ENCODE measurements at places on chromosomes 11 and 22.

- H3K4me1 ChIP-seq = no peaks in the 10 kb centered on the region
- H3K4me3 ChIP-seq = no peak overlapping the region
- no peaks in the 10 kb centered on the region for H3K36me3 ChIP-seq
- H3K27ac ChIP-seq = no peak overlapping the region
- no peaks in the 10 kb centered on the region for H3K27me3 ChIP-seq
Observed at GRCh38 chr11:16296273-16296672, 60.1 kb downstream of the SOX6 start.

- H3K4me1 ChIP-seq = peaks cover 3% of the 10 kb centered on the region
- no peak overlapping the region for H3K4me3 ChIP-seq
- no peak for DNase-seq
- no peak overlapping the region for H3K27ac ChIP-seq
Observed at GRCh38 chr22:46728470-46728869, 9.6 kb downstream of the CERK start.

- no peak overlapping the region for H3K27ac ChIP-seq
- no peaks in the 10 kb centered on the region for H3K27me3 ChIP-seq
- no peak for DNase-seq
- no peaks in the 10 kb centered on the region for H3K36me3 ChIP-seq
Observed at GRCh38 chr11:111528557-111528956, 12.0 kb upstream of the LAYN start.

- no peak for DNase-seq
- H3K27ac ChIP-seq = no peak overlapping the region
- H3K4me3 ChIP-seq = no peak overlapping the region
- H3K36me3 ChIP-seq = no peaks in the 10 kb centered on the region
Observed at GRCh38 chr11:114883472-114883871, 205.1 kb downstream of the NXPE2 start.

DNA sequence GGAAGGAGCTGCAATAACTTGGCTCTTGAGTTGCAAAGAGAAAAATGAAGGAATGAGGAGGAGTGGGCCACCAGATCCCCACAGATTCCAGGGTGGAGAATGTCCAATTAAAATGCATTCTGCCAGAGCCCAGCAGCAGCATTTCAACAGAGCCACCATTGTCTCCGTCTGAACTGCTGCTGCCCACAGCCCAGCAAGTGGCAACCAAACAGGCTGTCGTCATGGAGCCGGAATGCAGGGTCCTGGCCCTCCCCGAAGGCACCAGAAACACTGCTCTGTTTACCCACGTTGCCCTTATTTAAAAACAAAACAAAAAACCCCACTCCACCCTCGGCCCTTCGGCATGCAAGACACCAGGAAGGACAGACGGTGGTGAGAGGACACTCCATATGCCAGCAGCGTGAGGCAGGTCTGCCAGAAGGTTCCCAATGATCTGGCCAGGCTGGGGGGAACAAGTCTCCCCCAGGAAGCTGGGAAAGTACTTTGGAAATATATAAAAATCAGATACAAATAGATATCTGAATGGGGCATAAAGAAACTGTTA, 32.5 kb downstream of the PLEKHA7 start:
- no peak for DNase-seq
- H3K27ac ChIP-seq = peak overlapping the region; percentile 58
- no peak overlapping the region for H3K4me3 ChIP-seq
- no peaks in the 10 kb centered on the region for H3K36me3 ChIP-seq
- no peaks in the 10 kb centered on the region for H3K27me3 ChIP-seq

- H3K27ac ChIP-seq = no peak overlapping the region
- H3K27me3 ChIP-seq = no peaks in the 10 kb centered on the region
- peaks cover 15% of the 10 kb centered on the region for H3K4me1 ChIP-seq
- no peak for DNase-seq
Observed at GRCh38 chr22:31628362-31628761, 33.7 kb downstream of the PISD start.

GRCh38 chr11:69446108-69446507, 35.4 kb upstream of the LINC01488 start:
- H3K36me3 ChIP-seq = no peaks in the 10 kb centered on the region
- H3K27me3 ChIP-seq = no peaks in the 10 kb centered on the region
- H3K4me3 ChIP-seq = no peak overlapping the region
- H3K4me1 ChIP-seq = peaks cover 47% of the 10 kb centered on the region
- H3K27ac ChIP-seq = no peak overlapping the region

DNA sequence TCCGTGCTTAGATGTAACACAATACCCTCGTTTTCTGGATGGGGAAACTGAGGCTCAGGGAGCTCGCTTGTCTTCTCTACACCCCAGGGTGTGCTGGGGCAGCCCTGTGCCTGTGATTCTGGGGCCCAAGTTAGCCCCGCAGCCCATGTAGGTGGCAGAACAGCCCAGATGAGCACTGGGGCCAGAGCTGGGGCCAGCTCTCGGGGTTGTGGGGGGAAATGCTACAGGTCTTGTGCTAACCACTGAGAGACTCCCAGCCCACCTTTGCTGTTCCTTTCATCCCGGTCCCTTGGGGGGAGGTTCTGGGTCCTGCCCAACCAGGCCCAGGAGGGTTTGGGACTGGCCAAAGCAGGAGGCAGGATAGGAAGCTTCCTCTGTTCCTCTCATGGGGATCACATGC, 13.5 kb downstream of the MYEOV start:
- no peaks in the 10 kb centered on the region for H3K36me3 ChIP-seq
- H3K4me1 ChIP-seq = peaks cover 82% of the 10 kb centered on the region
- H3K4me3 ChIP-seq = no peak overlapping the region
- H3K27ac ChIP-seq = peak overlapping the region; percentile 44

DNA sequence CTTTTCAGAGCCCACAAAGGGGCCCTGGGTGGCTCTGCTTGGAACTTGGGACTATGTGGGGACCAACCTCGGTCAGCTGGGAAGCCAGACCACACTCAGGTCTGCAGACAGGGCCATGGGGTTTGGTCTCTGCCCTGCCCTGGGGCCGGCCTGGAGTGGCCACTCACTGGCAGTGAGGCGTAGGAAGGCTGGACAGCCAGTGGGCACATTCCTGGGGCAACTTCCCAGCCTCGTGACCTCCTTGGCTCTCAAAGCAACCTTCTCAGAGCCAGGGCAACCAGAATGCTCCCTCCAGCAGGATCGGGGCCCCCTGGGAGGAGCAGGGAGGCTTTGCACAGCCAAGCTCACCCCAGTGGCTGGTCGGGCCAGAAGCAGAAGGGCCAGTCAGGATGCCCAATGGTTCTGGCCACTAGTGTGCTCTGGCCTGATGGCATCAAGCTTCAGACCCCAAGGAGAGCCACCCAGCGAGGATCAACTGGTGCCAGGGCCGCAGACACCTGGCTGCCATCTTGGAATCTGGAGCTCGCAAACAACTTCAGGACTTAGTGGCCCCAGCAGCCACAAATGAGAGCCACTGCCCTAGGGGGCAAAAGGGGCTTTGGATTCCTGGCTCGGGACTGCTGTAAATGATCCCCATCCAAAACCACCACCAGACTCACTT, 87.1 kb downstream of the MYEOV start:
- H3K4me3 ChIP-seq = no peak overlapping the region
- no peaks in the 10 kb centered on the region for H3K27me3 ChIP-seq
- no peak for DNase-seq
- H3K27ac ChIP-seq = peak overlapping the region; percentile 82
- no peaks in the 10 kb centered on the region for H3K36me3 ChIP-seq

GRCh38 chr11:57307666-57308270, 17.0 kb downstream of the TNKS1BP1 start:
- no peak overlapping the region for H3K27ac ChIP-seq
- DNase-seq = no peak
- no peak overlapping the region for H3K4me3 ChIP-seq
- no peaks in the 10 kb centered on the region for H3K27me3 ChIP-seq
- H3K4me1 ChIP-seq = peaks cover 28% of the 10 kb centered on the region

GRCh38 chr11:97158243-97158642, 768.4 kb downstream of the JRKL start:
- H3K36me3 ChIP-seq = no peaks in the 10 kb centered on the region
- DNase-seq = no peak
- H3K27me3 ChIP-seq = no peaks in the 10 kb centered on the region
- no peak overlapping the region for H3K27ac ChIP-seq
- no peaks in the 10 kb centered on the region for H3K4me1 ChIP-seq
- H3K4me3 ChIP-seq = no peak overlapping the region

DNA sequence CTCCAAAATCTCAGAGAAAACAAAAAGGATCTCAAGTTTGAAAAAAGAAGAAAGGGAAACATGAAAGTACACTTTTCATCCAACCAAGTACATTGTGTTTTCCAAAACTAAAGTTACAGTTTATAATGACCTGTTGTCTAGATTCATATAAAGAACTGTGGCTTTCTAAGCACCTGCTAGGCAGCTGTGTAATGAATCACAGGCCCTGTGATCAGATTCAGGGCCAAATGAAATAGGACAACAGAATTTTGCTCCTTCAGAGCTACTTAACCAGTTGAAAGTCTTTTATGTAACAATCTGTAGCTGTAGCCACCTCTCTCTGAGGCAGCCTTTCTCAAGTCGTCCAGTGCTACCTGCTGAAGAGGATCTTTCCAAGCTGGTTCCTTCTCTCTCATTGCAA, 960.0 kb upstream of the RAG2 start:
- H3K4me1 ChIP-seq = no peaks in the 10 kb centered on the region
- no peak for DNase-seq
- no peak overlapping the region for H3K4me3 ChIP-seq

DNA sequence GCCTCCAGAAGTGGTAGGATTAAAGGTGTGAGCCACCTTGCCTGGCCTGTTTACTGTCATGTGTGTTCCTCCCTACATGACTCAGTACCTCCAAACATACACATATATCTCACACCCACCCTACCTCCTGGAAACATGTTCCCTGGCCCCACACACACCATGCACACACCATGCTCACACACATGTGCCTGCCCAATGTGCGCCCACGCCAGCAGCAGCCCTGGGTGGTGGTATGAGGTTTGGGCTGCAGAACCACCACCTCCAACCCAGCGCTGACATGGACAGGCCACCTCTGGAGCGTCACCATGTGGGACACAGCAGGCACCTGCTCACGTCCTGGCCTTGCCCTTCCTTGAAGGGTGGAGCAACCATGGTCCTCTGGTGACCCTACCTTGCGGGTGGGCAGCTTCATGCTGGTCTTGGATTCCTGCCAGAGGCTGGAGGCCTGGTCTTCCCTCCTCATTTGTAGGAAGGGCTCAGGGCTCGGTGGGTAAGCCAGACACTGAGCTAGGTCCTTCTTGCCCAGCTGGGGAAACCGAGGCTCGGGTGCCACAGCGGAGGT, 37.9 kb downstream of the KIAA1671 start:
- H3K27me3 ChIP-seq = no peaks in the 10 kb centered on the region
- peaks cover 43% of the 10 kb centered on the region for H3K4me1 ChIP-seq
- H3K4me3 ChIP-seq = no peak overlapping the region
- H3K27ac ChIP-seq = peak overlapping the region; percentile 14

DNA sequence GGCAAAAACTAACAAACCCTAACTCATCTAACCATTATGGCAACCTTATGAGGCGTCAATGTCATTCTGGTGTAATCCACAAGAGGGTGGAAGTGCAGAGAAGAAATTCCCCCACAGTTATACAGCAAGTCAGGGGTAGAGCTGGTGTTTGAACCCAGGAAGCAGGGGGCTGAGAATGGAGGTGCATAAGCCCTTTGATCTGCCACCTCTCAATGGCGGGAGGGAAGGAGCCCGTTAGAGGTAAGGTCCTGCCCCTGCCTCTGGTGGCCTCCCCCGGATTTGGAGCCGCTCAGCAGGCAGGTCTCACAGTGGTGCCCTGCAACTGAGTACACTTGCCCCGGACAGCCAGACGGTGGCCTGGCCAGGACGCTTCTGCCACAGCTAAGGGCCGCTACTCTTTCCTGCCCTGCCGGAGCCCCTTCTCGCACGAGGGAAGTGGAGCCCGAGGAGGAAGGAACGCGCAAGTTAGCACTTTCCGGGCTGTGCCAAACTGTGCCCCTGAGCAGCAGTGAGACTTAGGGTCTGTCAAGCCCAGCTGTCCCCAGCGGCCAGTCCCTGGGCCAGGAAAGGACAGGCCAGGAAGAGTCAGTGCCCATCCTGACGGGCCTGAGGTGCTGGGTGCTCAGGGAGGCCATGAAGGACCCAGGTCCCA, 1.1 kb downstream of the FXYD2 start:
- peaks cover 4% of the 10 kb centered on the region for H3K27me3 ChIP-seq
- H3K4me1 ChIP-seq = no peaks in the 10 kb centered on the region
- no peaks in the 10 kb centered on the region for H3K36me3 ChIP-seq
- no peak overlapping the region for H3K4me3 ChIP-seq
- no peak overlapping the region for H3K27ac ChIP-seq

DNA sequence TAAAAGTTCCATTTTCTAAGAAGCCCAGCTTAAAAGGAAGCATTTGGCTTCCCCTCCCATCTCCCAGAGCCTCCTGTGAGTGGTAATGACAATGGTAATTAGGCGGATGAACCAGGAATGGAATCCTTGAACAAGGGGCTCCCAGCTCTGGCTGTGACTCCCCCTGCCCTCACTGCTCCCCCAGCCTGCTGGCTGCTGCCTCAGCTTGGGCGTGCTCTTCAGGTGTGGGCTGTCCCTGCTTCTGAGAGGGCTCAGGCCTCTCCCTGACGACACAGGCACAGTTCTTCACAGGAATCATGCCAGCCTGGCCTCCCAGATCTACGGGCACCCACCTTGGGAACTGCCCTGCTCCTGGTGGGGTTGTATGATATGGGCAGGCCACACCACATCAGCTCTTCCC, 81.7 kb upstream of the NARS2 start:
- DNase-seq = no peak
- H3K4me3 ChIP-seq = no peak overlapping the region
- H3K36me3 ChIP-seq = no peaks in the 10 kb centered on the region
- H3K27ac ChIP-seq = no peak overlapping the region
- no peaks in the 10 kb centered on the region for H3K27me3 ChIP-seq

GRCh38 chr11:134536219-134536618, 124.2 kb upstream of the B3GAT1 start:
- H3K27me3 ChIP-seq = peaks cover 8% of the 10 kb centered on the region
- H3K4me1 ChIP-seq = no peaks in the 10 kb centered on the region
- no peak overlapping the region for H3K27ac ChIP-seq
- no peak for DNase-seq
- H3K4me3 ChIP-seq = no peak overlapping the region

DNA sequence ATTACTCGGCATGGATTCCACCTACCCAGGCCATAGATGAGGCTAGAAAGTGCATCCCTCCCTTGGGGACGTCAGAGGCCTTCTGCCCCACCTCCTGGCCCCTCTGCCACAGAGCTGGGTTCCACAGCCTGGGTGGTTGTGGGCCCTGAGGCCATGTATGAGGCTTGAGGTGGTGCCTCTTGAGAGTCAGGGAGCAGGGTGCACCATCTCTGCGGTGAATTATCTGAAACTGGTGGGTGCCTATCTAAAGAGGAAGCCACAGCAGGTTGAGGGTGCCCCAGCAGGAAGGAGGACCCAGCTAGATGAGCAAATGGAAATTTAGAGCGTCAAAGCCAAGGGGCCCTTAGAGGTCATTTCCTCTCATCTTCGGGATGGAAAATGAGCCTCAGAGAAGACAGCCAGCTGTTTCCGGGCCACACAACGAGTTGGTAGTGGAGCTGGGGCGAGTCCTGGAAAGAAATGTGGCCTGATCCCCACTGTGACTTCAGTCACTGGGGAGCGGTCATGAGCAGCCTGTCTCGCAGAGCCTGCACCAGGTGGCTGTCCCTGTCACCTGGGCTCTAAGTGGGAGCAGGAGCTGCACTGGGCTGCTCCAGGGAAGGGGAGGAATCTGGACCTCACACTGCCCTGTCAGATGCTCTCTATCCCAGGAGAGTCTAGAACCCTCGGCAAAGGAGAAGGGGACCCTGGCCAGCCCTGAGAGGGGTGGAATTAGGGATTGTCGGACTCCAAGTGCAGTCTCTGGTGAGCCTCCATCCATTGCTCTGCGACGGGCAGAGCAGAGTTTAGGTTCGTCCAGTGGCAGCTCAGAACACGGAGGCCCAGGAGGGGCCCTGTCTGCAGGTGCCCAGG, 7.3 kb downstream of the ADORA2A start:
- no peaks in the 10 kb centered on the region for H3K36me3 ChIP-seq
- H3K27ac ChIP-seq = no peak overlapping the region
- H3K4me3 ChIP-seq = no peak overlapping the region
- H3K27me3 ChIP-seq = no peaks in the 10 kb centered on the region
- DNase-seq = no peak
- H3K4me1 ChIP-seq = no peaks in the 10 kb centered on the region

Data from Panc1 (cell line).